ENCODE measurements at places on chromosomes 7 and 10. TPM values are rescaled to one million over a fixed set of nuclear protein-coding genes. Genes with fewer than 3 reads are reported as not detected.

Gene TRIM73
- polyA plus RNA-seq: 0.77 TPM

Gene ZRANB1
- polyA plus RNA-seq: 7.5 TPM

Gene VIPR2
- polyA plus RNA-seq: not detected

Gene CYP26A1
- polyA plus RNA-seq: 1.4 TPM

GRCh38 chr10:24723386-24723787 is 300 bp downstream of the ARHGAP21 start:
- H3K27me3 ChIP-seq: no peaks in the 10 kb centered on the region
- H3K4me3 ChIP-seq: peak overlapping the region; percentile 57
- H3K27ac ChIP-seq: peak overlapping the region; percentile 91

DNA sequence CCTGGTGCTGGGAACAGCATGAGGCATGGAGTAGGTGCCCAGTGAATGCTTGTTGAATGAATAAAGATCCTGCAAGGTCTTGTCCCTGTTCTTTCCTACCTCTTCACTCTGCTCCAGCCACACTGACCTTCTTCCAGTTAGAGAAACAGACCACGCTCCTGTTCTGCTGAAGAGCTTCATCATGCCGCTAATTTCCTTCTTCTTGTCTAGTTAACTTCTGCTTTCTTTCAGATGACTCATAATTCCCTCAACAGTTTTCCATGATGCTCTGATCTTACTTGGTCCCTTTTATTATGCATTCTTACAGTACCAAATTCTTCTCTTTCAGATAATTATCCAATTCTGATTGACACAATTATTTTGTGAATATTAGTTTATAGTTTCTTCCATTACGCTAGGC is 59.5 kb upstream of the C1QL3 start:
- no peaks in the 10 kb centered on the region for H3K36me3 ChIP-seq
- no peak for DNase-seq
- no peak overlapping the region for H3K4me3 ChIP-seq
- no peak overlapping the region for H3K27ac ChIP-seq
- no peaks in the 10 kb centered on the region for H3K27me3 ChIP-seq
- H3K4me1 ChIP-seq: no peaks in the 10 kb centered on the region

GRCh38 chr10:96494694-96495093 is 19.0 kb downstream of the TLL2 start:
- DNase-seq: no peak
- H3K4me1 ChIP-seq: no peaks in the 10 kb centered on the region
- H3K36me3 ChIP-seq: no peaks in the 10 kb centered on the region
- no peak overlapping the region for H3K4me3 ChIP-seq

GRCh38 chr7:16060502-16060901 is 360.8 kb downstream of the CRPPA start:
- no peak overlapping the region for H3K27ac ChIP-seq
- no peak overlapping the region for H3K4me3 ChIP-seq
- no peaks in the 10 kb centered on the region for H3K27me3 ChIP-seq
- DNase-seq: no peak

GRCh38 chr7:157357129-157358040 is 20.6 kb downstream of the DNAJB6 start:
- H3K27ac ChIP-seq: no peak overlapping the region
- no peak overlapping the region for H3K4me3 ChIP-seq
- no peak for DNase-seq
- H3K4me1 ChIP-seq: no peaks in the 10 kb centered on the region

DNA sequence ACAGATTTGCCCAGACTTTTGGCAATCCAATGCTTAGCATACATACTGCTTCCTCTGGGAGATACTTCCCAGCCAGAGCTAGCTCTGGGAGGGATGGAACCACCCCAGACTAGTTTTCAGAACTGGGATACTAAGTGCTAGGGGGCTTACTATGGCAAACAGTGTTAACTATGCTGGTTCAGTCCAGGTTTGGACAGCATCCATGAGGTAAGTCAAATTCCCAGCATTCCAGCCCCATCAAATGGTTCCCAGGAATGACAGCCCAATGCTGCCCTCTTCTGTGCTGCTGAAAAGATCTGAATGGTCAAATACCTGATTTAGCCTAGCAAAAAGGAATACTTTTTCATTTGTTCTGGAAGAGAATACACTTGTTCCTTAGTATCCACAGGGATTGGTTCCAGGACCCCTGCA is 141.7 kb upstream of the CCDC6 start:
- no peak overlapping the region for H3K4me3 ChIP-seq
- H3K36me3 ChIP-seq: no peaks in the 10 kb centered on the region
- DNase-seq: no peak
- no peak overlapping the region for H3K27ac ChIP-seq
- H3K4me1 ChIP-seq: no peaks in the 10 kb centered on the region

DNA sequence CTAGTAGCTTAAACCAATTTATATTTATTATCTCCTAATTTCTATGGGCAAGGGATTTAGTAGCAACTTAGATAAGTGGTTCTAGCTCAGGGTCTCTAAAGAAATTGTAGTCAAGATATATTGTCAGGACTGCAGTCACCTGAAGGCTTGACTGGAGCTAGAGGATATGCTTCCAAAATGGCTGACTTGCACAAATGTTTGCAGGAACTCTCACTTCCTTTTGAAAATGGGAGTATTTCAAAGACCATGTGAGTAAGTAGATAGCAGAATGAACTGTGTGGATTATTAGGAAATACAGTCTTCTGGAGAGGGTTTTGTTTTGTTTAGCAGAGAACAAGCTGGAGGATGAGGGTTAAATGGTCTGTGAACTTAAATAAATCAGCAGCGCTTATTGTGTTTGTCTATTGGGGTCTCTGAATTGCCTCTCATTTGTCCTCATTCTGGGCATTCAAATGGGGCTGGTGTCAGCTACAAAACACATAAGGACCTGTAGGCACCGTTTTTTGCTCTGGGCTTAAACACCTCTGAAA is 524.6 kb downstream of the LRMDA start:
- no peak overlapping the region for H3K27ac ChIP-seq
- DNase-seq: no peak
- H3K4me3 ChIP-seq: no peak overlapping the region
- no peaks in the 10 kb centered on the region for H3K27me3 ChIP-seq

DNA sequence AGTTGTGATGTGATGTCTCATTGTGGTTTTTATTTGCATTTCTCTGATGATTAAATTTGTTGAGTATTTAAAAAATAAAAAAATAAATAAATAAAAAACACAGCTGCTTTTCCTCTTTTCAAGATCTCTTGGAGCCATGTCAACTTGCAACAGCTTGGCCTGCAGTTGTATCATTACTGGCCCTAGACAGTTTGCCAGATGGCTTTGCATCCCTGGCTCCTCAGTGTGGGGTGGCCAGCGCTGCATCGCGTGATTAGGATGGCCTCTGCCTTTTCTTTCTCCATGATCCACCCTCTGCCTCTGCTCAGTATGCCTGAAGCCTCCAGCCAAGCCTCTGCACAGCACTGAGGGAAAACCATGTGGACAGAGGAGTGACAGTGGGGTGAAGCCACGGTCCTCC is 96.8 kb downstream of the PPP1R3C start:
- DNase-seq: no peak
- H3K4me3 ChIP-seq: no peak overlapping the region
- peaks cover 16% of the 10 kb centered on the region for H3K4me1 ChIP-seq
- H3K27ac ChIP-seq: peak overlapping the region; percentile 83

Data from liver (tissue), 10 donors.